ELR (cell line): ENCODE measurements at places on chromosomes 12 and 14.
A peak's percentile ranks its signal among the peaks of the same experiment; 100 is the strongest.

- DNase-seq = no peak
These were observed 85.7 kb downstream of the ABCD2 start for GRCh38 chr12:39533951-39534350.

- peak; percentile 17 for DNase-seq
These were observed 14.9 kb downstream of the TRMT61A start for GRCh38 chr14:103543721-103544387.

- DNase-seq = peak; percentile 41
These were observed 6.8 kb downstream of the ACAD10 start for GRCh38 chr12:111692575-111693210.

GRCh38 chr14:50997712-50998111 is 53.4 kb upstream of the PYGL start:
- DNase-seq = no peak

- DNase-seq = peak; percentile 7
These were observed 99.8 kb downstream of the BORCS5 start for GRCh38 chr12:12456637-12457036.

DNA sequence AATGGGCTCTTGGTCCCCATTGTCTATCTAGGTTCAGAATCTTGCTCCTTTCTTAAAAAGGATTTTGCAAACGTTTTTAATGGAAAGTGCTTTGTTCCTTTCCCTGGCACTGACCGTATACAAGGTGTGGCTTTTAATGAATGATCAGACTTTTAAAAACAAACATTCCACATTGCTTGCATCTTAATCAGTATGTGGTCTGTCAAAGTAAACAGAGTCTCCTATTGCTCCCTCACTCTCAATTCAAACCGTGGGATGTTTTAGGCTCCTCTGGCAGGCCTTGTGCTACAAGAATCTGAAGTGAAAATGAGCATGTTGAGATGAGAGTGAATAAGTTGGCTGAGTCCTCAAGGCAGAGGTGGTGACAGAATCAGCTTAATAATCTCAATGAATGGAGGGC is 107.0 kb downstream of the VRK1 start:
- no peak for DNase-seq

GRCh38 chr12:29053567-29053966 is 95.5 kb upstream of the FAR2 start:
- DNase-seq = peak; percentile 6

- no peak for DNase-seq
These were observed 1079.4 kb downstream of the TMEM121 start for GRCh38 chr14:106605548-106606448.

- DNase-seq = peak; percentile 7
These were observed 35.6 kb downstream of the SH2B3 start for GRCh38 chr12:111441107-111441928.

DNA sequence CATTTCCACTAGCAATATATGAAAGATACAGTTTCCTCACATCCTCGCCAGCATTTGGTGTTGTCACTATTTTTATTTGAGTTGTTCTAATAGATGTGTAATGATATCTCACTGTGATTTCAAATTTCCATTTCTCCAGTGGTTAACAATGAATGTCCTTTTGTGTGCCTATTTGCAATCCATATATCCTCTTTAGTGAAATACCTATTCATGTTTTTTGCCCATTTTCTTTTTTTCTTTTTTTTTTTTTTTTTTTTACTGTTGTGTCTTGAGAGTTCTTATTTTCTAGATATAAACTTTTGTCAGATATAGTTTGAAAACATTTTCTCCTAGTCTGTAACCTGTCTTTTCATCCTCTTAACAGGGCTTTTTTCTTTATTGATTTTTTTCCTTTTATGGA is 79.0 kb downstream of the FBXL14 start:
- DNase-seq = no peak

DNA sequence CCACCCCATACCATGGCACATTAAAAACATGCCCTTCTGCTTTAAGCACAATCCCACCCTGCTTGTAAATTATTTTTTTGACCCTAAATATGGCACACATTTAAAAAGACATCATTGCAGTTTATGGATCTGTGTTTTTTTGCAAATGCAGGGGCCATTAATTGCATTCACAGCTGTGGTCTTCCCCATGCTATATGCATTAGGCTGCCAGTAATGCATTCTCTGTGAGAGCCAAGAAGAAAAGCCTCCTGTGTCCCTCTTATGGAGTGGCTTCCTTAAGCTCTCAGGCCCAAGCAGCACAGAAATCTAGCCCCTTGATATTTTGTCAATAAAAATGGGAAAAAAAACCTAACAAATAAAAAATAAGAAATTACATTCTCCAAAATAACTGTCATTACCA is 20.4 kb upstream of the COCH start:
- DNase-seq = no peak

DNA sequence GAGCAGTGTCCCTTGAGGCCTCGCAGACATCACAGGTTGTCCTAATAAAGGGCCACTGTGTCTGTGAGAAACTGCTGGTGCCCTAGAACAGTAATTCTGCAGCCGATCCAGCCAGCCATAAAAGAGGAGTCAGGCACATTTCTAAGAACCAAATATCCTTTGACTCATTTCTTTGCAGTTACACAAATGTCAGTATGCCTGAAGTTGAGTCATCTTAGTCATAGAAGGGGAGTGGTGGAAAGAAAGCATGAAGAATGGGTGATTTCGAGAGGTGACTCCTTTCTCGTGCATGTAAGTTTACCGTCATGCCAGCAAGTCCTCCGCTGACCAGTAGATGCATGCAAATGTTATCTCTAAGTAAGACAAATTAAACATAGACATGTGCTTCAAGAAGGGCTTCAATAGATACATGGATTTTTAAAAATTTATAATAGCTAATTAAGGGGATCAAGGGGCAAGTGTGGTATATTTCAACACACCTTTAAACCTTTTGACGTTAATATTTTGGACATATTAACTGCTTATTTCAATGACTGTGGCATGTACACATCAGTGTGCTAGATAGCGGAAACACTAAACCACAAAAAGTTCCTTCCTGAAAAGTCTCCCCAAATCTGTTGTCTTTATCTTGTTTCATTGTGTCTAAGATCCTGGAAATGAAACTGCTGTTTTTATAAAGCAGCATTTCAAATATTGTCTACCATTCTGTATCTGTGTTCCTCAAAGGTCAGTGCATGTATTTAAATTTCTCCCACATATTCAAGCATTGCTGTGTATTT is 497.4 kb downstream of the NPAS3 start:
- peak; percentile 86 for DNase-seq

DNA sequence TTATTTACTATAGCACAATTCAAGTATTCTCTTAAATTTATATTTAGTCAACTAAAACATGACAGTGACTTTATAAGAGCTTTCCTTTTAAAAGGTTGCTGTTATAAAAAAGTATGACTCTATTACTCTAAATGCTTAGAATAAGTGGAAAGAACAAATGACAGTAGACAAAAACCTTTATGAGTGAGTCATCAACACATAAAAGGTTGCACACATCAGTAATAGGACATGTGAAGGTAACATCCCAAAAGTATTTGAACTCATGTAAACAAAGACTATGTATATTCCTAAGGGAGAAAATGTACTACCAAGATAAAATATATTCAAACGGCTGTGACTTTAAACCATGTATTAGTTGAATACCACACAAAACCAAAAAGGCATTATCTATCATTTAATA is 98.8 kb downstream of the PAWR start:
- DNase-seq = peak; percentile 24

DNA sequence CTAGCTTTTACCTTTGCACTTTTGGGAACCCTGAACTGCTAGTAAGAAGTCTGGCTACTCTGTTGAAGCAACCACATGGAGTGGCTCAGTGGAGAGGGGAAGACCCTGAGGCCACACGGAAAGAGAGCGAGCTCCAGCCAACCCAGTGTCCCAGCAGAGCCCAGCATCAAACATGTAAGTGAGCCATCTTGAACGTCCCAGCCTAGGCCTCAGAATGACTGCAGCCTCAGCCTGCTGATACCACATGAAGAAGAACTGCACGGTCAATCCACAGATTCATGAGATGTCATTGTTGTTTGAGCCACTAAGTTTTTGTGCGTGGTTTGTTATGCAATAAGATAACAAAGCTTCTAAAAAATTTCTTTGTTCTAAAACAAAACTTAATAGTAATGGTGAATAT is 40.2 kb downstream of the TFCP2 start:
- DNase-seq = no peak

DNA sequence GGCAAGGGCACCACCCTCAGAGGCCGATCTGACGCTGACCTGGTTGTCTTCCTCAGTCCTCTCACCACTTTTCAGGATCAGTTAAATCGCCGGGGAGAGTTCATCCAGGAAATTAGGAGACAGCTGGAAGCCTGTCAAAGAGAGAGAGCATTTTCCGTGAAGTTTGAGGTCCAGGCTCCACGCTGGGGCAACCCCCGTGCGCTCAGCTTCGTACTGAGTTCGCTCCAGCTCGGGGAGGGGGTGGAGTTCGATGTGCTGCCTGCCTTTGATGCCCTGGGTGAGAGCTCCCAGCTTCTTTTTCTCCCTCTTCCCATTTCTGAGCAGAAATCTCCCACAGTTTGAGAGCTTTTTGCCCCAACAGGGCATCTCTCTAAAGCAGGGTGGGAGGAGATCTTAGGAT is 1.8 kb downstream of the OAS1 start:
- no peak for DNase-seq

DNA sequence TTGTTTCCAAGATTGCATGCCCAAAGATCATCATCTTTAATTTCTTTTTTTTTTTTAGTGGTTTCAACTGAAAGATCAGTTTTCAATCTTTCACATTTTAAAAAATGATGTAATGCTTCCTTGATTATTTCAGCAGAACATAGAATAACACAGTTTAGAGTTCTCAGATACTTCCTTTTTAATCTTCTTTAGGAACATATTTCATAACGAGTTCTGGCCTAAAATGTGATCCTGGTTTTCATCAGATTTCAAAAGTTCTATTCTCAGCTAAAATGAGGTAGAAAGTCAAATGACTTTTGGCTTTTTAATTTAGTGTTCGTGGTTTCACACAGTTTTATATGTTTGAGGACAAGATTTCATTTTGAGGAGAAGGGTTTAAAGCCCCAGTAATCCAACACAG is 40.0 kb upstream of the NR1H4 start:
- no peak for DNase-seq

GRCh38 chr12:10722905-10723746 is at the start of gene YBX3:
TSS of gene YBX3 (minus strand) at chr12:10723323. CDS start at chr12:10723111, 212 bp downstream.
- DNase-seq = peak; percentile 88

DNA sequence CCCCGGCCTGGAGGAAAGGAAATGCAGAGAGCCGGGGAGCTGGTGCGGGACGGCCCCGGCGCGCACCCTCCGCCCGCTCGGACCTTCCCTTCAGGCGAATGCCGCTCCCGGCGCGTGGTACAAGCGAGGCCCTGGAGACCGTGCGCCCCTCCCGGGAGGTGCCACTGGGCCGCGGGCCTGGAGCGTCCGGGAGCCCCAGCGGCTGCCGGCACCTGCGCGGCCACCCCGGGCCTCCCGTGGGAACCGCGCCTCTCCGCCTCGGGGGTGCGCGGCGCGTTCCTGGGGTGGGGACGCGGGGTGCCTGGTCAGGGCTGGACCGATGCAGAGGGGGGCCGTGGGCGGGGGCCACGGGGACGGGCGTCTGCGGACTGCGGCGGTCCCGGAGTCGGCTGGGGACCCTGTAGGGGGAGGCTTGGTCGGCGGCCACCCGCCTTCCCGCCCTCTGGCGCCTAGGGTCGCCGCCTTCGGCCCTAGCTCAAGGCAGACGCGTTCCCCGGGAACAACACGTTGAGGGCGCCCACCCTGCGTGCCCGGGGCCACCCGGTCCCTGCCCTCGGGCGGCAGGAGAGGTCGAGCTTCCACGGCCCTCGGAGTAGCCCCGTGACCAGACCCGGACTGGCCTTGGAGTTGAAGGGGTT is 599 bp downstream of the PAPLN start:
- DNase-seq = no peak

DNA sequence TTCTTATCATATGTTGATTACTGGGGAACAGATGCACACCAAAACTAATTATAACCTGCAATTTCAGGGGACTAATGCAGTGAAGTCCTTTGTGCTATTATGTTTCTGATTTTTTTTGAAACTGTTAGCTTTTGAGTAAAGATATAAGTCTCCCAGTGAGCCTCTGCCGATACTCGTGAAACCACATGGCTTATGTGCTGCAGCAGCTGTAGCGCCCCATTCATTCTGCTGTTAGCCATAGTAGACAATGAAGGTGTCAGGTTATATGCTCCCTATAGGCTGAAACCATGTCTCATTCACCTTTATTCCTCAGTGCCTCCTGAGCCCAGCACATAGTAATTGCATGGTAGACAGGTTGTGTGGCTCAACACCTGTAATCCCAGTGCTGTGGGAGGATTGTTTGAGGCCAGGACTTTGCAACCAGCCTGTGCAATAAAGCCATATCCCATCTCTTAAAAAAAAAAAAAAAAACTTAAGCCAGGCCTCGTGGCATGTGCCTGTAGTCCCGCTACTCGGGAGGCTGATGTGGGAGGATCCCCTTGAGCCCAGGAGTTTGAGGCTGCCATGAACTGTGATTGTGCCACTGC is 25.0 kb downstream of the GOLGA5 start:
- DNase-seq = no peak

- no peak for DNase-seq
These were observed 253.3 kb downstream of the SLC15A4 start for GRCh38 chr12:128570191-128571065.

DNA sequence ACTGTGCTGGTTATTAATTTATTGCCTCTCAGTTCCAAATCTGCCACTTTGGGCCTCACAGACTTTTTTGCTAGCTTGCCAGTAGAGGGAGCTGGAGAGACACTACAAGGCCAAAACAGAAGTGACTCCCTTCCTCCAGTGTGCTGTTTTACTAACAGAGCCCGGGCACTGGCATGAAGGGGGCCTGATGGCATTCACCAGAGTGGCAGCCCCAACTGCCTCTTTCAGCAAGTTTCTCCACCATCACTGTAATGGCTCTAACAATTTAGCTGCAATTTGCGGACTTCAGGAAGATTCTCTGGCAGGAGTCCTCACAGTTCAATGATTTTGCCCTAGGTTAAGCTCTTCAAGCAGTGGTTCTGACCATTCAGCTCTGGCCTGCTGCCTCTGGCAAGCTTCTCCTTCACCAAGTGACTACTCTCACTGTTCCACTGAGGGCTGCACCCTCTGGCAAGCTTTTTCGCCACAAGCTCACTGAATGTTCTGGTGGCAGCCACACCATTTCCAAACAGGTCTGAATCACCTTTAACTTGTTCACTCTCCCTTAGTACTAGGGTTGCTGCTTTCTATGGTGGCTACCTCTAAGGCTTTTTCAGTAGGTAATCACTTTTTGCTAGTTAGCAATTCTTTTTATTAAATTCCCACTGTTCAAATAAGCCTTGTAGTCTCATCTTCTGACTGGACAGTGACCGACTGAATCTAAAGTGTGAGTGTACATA is 104.9 kb downstream of the ZC3H14 start:
- DNase-seq = peak; percentile 77

GRCh38 chr12:356276-356988 is 32.7 kb downstream of the KDM5A start:
- DNase-seq = peak; percentile 20

DNA sequence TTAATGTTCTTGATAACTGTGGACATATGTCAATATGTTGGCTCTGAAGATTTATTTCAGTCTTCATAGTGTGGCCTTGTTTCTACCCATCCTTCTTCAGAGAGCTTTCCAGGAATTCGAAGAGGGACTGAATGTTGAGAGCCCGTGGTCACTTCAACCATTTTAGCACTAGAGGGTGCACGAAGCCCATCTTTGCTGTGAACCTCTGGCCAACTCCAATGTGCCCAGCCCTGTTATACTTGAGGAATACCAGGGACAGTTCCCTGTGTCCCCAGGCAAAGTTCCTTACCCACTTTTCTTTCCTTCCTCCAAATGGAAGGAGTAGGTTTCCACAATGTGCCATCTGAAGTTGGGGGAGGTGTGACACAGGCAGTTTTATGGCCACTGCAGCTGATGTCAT is 603.5 kb downstream of the RPL10L start:
- peak; percentile 91 for DNase-seq
